Activated CD4-positive, CD25-positive, alpha-beta regulatory T cell treated with anti-CD3 and anti-CD28 coated beads, Interleukin-2, amount 50 U/mL, for 72 hours (primary cell): ENCODE measurements at places on chromosomes 4 and X.

- DNase-seq: no peak
Observed at GRCh38 chr4:84965553-84966381, 723 bp downstream of the WDFY3 start.

GRCh38 chr4:110533590-110533910 is 57.6 kb downstream of the ENPEP start:
- DNase-seq: no peak

DNA sequence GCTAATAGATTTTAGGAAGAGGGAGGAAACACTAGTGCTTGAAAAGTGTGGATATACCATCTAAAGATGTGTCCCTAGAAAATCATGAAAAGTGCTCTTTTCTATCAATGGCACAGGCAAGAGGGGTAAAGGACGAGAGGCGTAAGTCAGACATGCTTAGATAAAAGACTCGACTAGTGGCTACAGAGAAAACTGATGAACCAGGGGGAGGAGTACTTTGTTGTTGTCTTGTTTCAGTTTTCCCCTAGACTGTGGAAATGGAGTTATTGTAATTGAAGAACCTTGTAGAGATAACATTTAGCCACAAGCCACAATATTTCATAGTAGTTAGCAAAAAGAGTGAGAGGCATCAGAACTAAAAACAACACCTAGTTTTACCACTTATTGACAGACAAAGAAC is 21.4 kb downstream of the GALNTL6 start:
- DNase-seq: no peak

DNA sequence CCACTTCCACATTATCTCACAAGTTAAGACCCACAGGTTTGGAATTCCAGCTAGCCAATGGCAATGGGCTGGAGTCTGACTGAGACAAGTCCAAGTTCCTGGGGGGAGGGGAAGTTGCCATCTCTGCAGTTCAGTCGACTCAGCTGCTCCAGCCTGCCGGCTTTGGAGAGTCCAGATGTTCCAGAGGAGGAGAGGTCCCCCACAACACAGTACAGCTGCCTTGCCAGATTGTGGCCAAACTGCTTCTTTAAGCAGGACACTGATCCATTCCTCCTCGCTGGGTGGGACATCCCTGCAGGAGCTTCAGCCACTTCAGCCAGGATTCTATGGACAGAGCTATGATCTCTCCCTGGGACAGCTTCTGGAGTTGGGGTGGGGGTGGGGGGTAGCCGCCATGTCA is 199.2 kb downstream of the EDA start:
- DNase-seq: no peak

- DNase-seq: no peak
Observed at GRCh38 chr4:81495345-81495744, 23.6 kb upstream of the RASGEF1B start.

- no peak for DNase-seq
Observed at GRCh38 chr4:87803421-87803820, 4.1 kb downstream of the IBSP start.

DNA sequence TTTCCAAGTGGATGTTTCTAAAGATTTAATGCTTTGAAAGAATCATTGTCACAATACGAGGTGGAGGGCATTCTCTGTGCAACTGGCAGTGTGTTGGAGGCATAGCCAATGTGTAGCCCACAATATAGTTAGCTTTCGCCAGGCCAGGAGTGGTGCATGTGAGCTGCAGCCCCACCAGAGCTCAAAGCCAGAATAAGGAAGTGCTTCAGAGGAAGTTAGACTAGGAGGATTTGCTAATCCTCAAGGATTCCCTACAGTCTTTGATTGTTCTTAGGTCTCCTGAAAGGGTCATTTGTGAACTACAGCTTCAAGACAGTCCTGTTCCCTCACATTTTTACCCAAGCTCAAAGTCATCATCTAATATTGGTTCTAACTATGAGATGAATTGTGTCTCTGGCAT is 16.4 kb downstream of the TRPC5OS start:
- no peak for DNase-seq

GRCh38 chrX:95797344-95797743 is 887.3 kb upstream of the DIAPH2 start:
- DNase-seq: no peak

DNA sequence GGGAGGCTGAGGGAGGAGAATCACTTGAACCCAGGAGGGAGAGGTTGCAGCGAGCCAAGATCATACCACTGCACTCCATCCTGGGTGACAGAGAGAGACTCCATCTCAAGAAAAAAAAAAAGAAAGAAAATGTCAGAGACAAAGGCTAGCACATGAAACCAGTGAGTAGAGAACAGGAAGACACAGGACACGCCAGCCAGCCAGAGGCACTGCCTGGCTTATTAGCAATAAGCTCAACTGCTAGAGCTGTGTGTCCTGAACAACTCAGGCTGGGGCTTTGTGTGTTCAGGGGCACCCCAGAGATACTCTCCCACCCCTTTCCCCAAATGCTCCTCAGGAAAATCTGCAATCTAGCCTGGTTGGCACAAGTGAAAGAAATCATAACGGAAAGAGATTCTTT is 60.0 kb downstream of the RHOH start:
- no peak for DNase-seq

GRCh38 chr4:146087856-146088255 is 87.7 kb upstream of the LSM6 start:
- no peak for DNase-seq

GRCh38 chrX:50456712-50457484 is 13.7 kb downstream of the DGKK start:
- DNase-seq: no peak

GRCh38 chr4:57494821-57495220 is 384.6 kb upstream of the IGFBP7 start:
- DNase-seq: no peak

DNA sequence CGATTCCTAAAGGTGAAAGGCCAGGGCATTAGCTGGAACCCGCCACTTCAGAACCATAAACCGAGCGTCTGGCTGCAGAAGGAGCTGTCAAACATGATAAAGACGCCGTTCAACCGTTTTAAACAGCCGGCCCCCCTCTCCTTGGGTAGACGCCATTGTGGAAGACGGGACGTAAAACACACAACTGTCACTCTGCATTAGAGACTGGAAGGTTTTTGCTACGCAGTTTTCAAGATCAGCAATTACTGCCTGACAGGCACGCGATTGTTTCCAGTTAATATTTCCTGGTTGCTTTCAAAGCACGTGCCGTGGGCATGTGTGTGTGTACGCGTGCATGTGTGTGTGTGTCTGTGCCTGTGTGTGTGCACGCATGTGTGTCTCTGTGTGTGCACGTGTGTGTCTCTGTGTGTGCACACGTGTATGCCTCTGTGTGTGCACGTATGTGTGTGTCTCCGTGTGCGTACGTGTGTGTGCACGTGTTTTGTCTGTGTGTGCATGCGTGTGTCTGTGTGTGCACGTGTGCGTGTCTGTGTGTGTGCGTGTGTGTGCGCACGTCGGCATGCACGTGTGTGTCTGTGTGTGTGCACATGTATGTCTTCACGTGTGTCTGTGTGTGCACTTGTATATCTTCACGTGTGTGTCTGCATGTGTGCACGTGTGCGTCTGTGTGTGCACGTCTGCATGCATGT is 48.8 kb downstream of the SHOX start:
- no peak for DNase-seq
